ENCODE measurements at places on chromosomes 4 and X.

DNA sequence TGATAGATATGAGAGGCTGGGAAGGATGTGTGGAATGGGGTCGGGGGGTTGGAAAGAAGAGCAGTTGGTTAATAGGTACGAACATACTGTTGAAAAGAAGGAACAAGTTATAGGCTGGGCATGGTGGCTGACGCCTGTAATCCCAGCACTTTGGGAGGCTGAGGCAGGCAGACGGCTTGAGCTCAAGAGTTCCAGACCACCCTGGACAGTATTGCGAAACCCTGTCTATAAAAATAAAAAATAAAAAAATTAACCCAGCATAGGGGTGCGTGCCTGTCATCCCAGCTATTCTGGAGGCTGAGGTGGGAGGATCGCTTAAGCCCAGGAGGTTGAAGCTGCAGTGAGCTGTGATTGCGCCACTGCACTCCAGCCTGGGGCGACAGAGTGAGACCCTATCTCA is 58.5 kb upstream of the NHSL2 start:
- no peak for DNase-seq

- DNase-seq, result no peak
Measured at GRCh38 chrX:12263211-12263610, 124.9 kb downstream of the FRMPD4 start.

DNA sequence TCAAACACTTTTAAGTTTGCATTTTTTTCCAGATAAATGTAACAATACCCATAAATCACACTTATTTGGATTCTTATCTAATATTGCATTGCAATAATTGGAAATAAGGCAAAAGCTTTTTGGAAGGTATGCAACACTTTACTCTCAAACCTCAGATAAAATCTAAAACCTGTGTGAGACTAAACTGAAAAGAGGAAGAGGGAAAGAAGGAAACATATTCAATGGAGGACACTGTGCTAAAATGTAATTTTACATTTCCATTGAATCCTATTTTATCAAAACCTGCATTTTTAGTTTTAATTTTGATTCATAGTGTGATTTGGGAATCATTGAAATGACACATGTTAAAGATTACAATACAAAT is 99.4 kb downstream of the HPGD start:
- no peak for DNase-seq

DNA sequence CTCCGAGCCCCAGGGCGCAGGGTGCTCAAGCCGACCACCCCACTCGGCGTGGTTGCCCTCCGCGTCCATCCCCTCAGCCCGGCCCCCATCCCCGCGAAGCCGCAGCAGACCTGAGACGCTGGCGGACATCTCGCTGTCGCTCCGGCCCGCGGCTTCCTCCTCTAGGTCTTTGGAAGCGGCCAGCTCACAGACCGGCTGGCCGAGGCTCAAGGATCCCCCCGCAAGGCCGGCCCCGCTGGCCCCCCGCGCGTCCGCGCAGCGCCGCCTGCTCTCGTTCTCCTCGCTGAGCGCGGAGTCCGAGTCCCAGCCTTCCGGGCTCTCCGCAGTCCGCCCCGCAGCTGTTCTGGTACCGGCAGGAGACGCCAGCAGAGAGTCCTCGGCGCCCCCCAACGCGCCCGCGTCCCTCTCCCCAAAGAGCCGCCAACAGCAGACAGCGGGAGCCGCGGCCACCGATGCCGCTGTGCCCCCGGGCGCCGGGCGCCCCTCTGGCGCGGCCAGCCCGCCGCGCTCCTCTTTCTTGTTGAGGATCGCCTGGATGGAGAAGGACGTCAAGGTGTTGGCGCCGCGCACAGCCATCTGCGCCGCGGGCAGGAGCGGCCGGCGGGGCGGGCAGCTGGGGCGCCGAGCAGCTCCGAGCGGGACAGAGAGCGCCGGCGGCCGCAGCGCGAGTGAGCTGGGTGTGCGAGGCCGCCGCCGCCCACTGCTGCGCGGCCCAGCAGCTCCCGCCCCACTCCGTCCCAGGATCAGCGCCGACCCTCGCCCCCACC is at the start of gene NKX3-2:
Gene NKX3-2, minus strand, starts transcription at position 670 of the 767 bp plus-strand sequence. Its CDS starts 94 bp downstream, at position 576.
- DNase-seq, result peak; percentile 55

DNA sequence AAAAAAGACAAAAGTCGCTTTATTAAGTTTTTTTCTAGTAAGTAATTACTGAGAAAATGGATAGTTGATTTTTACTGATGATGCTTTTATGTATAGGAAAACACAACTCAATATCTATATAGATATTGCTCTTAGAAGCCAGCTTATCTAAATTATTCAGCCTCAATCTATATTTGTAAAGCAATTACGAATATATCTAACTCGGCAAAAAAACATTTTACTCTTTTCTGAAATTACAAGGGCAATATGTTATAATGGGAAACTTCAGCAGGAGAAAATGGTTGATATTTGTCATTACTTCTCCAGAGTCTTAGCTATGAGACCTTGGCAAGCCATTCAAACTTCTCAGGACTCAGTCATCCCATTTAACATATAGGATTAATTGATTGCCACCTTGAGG is 228.5 kb downstream of the SLC7A11 start:
- no peak for DNase-seq

DNA sequence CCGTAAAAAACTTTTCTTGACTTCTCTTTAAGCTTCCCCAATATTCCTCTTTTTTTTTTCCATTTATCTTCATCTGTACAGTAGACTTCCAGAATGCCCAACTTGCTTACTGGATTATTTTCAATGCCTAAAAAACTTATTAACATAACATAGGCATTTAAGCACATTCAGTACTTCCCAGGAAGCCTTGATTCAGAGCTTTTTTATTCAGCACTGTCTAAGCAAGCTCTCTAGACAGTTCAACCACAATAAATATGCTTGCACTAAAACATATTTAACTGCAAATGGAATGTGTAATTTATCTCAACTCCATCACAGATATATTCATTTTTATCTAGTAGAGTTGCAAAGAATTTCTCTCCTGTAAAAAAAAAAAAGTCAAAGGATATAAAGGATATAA is 997.8 kb downstream of the ARAP2 start:
- peak; percentile 89 for DNase-seq

DNA sequence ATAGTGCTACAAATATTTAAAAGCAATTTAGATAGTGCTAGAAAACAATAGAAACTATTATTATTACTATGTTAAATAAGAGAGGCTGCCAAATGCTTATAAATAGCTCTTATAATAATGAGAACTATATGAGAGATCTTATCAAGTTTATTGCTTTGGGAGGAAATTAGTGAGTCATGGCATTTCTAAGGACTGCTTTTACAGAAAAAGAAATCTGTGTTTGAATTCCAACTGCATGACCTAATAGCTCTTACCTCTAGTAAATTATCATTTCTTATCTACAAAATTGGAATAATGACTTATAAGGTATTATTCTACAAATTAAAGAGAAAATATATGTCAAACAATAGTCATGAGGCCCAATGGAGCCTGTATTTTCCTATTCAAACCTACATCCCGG is 177.2 kb downstream of the GABRG1 start:
- no peak for DNase-seq

DNA sequence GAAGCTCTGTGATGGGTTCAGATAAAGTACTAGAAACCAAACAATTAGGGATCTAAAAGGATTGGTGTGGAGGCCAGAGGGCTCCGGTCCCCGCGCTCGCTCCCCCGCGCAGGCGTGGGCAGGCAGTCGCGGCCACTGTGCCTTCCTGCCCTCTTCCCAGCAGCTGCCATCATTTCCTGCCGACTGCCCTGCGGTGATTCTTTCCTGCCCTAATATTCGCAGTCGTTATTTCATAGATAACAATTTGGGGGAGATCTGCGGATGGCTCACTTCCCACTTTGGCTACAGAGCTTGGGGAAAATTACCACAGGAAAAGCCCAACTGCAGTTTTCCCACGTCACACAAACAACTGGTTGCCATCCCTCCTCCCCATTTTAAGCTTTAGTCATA is 2.2 kb downstream of the GRIA2 start:
- DNase-seq, result no peak

- no peak for DNase-seq
Measured at GRCh38 chr4:65050786-65051185, 619.5 kb downstream of the EPHA5 start.

DNA sequence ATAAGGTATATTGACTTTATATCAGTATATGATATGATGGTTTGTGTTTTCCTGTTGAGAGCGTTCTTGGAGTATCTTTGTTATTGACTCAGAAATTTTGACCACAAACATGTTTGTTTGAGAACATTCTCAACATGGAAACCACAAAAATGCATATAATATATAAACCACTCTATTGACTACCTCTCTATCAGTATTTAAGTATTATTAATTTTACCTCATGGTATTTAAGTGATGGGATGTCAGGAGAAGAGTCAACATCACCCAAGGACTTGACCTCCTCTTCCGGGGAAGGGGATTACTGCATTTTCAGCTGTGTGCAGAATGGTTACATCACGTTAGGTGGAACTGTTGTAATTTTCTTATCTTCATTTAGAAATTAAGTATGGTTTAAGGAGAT is 54.3 kb upstream of the PUDP start:
- no peak for DNase-seq

- no peak for DNase-seq
Measured at GRCh38 chr4:167196344-167197012, 37.8 kb downstream of the SPOCK3 start.

DNA sequence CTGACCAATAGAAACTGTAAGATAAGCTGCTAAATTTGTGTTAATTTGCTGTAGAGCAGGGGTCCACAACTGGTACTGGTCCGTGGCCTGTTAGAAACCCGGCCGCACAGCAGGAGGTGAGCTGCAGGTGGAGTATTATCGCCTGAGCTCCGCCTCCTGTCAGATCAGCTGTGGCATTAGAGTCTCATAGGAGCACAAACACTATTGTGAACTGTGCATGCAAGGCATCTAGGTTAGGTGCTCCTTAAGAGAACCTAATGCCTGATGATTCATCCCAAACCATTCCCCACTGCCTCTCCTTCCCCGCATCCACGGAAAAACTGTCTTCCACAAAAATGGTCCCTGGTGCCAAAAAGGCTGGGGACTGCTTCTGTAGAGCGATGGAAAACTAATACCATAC is 19.7 kb downstream of the FBXW7 start:
- DNase-seq, result no peak

GRCh38 chr4:164138521-164138920 is 615.4 kb upstream of the SMIM31 start:
- no peak for DNase-seq

DNA sequence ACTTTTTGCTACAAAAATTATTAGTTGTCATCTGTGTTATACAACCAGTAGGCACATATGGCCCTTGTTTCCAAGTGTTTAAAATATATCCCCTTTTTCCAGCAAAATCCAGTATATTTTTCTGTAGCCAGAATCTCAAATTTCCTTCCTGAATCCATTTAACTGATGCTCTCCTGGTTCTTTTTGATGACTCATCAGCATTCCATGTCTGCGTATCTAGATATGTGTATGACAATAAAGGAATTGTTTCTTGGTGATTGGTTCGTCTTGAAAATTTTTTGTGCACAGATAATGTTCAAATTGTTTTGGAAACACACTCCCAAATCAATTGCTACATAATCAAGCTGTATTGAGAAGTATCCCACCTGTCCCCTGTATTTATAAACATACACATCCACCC is 98.3 kb downstream of the ITM2A start:
- DNase-seq, result no peak

- DNase-seq, result no peak
Measured at GRCh38 chr4:27022963-27023362, 162.3 kb downstream of the STIM2 start.

DNA sequence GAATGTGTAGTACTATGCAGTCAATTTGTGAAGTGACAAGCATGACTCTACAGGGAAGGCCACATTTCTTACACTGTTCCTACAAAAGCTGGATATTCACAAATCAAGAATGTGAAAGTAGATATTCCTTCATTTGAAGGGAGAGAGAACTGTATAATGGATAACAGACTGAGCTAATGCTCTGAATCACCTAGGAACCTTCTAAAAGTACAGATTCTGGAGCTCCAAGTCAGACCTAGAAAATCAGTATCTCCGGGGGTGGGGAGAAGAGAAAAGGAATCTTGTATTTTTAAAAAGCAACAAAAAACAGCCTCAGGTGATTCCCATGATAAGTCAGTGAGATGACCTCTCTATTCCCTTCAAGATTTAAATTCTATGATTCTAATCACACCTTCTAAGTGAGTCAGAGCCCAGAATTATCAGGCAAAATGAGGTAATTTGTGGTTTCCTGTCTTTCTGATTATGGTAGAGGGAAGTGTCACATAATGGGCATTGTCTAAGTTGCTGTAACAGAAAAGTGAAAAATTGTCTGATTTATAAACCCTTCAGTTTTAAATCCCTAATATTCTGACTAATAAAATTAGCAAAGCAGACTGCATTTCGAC is 80.9 kb downstream of the IL21 start:
- DNase-seq, result no peak

DNA sequence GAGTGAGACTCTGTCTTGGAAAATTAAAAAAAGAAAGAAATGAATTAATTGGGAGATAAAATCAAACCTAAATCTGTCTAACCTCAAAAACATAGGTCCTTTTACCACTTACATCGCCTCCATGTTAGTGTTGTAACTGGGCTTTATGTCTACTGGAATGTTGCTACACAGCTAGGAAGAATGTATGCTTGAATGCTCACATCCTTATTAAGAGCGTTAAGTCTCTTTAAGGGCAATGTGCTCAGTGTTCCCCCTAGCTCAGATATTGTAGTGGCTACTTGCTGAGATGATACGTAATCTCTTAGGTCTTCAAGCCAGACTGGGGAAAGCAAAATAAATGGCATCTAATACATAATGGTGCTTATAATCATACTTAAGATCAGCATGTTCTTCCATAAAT is 1072.8 kb downstream of the PDHA2 start:
- no peak for DNase-seq

All from HAP-1 (cell line).